ENCODE measurements at places on chromosomes 5 and 9.

DNA sequence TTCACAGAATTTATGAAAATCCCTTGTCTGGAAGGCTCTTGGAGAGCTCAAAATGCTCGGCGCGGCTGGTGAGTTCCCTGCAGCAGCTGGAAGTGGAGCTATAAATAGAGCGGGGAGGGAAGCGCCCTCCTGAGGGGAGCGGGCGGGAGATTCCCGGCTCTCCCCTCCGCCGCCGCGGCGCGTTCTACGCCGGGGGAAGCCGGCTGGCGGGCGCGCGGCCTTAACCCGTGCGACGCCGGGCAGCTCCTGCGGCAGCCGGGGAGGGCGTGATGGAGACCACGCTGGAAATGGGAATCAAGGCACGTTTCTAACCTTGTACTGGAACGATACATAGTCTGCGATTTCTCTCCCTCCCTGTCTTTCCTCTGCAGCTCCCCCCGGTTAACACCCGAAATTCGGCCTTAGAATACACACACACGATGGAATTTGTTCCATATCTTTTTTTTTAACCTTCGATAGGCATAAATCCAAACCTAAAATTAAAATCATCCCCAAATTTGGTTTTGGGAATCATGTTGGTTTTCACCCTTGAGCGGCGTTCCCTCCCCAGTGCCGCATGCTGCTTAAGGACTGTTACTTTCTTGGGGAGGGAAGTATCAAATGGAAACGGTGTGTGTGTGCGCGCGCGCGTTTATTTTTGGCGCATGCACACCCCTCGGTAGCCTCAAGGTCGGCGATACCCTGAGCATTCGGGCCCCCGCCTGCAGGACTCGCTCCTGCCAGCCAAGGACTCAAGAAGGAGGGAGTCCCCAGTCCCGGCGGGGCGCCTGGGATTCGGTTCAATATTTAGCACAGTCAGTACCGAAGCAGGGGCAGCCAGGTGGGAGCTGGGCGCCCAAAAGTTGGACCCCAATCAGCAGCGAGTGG, 306.3 kb upstream of the KCNN2 start:
- H3K4me3 ChIP-seq: peak overlapping the region; percentile 48
- no peak overlapping the region for H3K27ac ChIP-seq
- no peaks in the 10 kb centered on the region for H3K36me3 ChIP-seq
- H3K4me1 ChIP-seq: peaks cover 23% of the 10 kb centered on the region
- peaks cover 35% of the 10 kb centered on the region for H3K27me3 ChIP-seq

- DNase-seq: no peak
- no peaks in the 10 kb centered on the region for H3K36me3 ChIP-seq
- no peak overlapping the region for H3K4me3 ChIP-seq
- no peaks in the 10 kb centered on the region for H3K4me1 ChIP-seq
Measured at GRCh38 chr9:28378231-28378630, 805.0 kb upstream of the C9orf72 start.

- no peaks in the 10 kb centered on the region for H3K4me1 ChIP-seq
- DNase-seq: no peak
- peaks cover 23% of the 10 kb centered on the region for H3K36me3 ChIP-seq
Measured at GRCh38 chr5:116480894-116481510, 93.6 kb downstream of the SEMA6A start.

DNA sequence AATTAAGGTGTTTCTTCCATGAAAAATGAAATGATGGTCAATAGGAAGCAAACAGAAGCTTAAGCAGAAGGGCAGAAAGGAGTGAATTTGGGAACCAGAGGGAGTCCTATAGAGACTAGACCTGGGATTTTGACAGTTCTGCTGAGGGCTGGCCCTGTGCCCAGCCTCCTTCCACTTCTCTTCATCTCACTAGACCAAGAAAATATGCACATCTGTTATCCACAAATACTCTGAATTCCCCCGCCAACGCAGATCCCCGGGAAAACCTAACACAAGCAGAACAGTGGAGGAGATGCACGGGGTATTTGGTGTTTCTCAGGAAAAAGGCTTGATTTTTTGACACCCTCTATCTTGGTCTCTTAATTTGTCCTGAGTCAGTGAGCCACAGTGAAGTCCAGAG, 22.7 kb downstream of the GRIA1 start:
- H3K36me3 ChIP-seq: no peaks in the 10 kb centered on the region
- H3K4me1 ChIP-seq: peaks cover 25% of the 10 kb centered on the region
- no peaks in the 10 kb centered on the region for H3K27me3 ChIP-seq
- no peak overlapping the region for H3K27ac ChIP-seq

DNA sequence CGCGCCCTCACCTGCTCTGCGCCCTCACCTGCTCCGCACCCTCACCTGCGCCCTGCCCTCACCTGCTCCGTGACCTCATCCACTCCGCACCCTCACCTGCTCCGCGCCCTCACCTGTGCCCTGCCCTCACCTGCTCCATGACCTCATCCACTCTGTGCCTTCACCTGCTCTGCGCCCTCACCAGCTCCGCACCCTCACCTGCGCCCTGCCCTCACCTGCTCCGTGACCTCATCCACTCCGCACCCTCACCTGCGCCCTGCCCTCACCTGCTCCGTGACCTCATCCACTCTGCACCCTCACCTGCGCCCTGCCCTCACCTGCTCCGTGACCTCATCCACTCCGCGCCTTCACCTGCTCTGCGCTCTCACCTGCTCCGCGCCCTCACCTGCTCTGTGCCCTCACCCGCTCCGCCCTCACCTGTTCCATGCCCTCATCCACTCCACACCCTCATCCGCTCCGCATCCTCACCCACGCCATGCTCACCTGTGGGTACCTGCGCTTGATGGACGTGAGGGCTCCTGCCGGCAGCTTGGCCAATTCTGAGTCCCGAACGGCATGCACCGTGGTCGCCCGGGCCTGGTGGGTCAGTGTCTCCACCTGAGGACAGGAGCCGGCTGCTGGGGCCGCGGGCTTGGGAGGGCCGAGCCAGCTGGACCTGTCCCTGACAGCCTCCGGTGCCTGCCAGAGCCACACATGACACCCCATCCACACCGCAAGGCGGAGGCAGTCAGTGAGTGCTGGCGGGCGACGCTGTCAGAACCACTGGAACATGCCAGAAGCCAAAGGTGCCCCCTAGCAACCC, 35.6 kb upstream of the NSMF start:
- H3K4me3 ChIP-seq: no peak overlapping the region
- no peaks in the 10 kb centered on the region for H3K4me1 ChIP-seq
- no peaks in the 10 kb centered on the region for H3K27me3 ChIP-seq
- no peaks in the 10 kb centered on the region for H3K36me3 ChIP-seq
- DNase-seq: peak; percentile 0

DNA sequence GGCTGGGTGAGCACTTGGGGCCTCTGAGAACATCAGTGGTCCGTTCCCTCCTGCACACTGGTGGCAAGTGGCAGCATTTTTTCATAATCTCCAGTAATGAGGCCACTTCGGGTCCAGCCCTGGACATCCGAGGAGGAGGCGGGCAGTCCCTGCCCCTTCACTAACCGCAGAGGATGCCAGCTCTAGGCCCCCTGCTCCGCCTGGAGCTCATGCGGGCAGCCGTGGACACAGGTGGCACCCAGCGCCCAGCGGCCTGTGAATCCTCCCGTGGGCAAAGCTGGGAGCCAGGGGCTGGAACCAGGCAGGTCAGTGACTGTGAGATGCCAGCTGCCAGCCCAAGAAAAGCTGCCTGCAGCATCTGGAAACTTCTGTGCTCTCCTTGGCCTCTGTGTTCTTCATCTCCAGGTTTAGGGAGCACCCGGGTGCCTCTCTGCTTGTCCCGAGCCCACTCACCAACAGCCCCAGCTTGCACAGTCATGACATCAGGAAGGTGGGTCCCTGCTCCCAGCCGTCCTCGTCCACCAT, 92.4 kb downstream of the KCNT1 start:
- H3K36me3 ChIP-seq: no peaks in the 10 kb centered on the region
- no peak overlapping the region for H3K4me3 ChIP-seq
- no peak overlapping the region for H3K27ac ChIP-seq
- DNase-seq: no peak

DNA sequence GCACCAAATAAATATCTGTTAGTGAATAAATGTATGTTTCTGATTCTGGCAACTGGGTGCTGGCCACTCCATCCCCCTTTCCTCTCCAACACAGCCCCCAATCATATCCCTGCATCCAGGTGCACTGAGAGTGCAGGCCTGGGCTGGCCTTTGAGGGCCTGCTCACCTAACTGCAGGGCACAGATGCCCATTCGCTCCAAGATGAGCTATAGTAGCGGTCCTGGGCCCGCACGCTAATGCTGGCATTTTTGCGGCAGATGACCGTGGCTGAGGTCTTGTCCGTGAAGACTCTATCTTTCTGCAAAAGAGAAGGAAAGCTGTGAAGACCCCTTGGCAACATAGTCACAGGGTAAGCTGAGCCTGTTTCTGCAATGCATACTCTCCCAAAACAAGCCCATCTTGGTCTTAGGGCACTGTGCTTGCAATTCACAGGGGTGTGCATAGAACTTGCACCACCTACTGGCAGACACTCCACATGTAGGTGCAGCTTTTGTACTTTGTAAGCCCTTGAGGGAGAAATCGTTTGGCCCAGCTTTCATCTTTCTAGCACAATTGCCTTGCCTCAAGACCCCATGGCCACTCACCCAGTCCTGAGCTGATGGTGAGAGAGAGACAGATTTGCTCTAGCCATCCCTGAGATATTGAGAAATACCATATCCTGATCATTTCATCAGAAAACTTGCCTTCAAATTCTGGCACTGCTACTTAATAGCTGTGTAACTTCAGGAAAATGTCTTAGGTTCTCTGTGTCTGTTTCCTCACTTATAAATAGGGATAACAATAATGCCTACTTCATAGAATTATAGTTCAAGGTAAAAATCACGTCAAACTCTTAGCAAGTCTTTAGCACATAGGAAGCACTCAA, 13.5 kb downstream of the IL12B start:
- peaks cover 17% of the 10 kb centered on the region for H3K27me3 ChIP-seq
- H3K36me3 ChIP-seq: no peaks in the 10 kb centered on the region

- no peak overlapping the region for H3K27ac ChIP-seq
- no peak overlapping the region for H3K4me3 ChIP-seq
- no peaks in the 10 kb centered on the region for H3K36me3 ChIP-seq
- no peaks in the 10 kb centered on the region for H3K27me3 ChIP-seq
- peak; percentile 26 for DNase-seq
Measured at GRCh38 chr5:54159153-54159892, 151.1 kb downstream of the ARL15 start.

GRCh38 chr5:146039420-146039819, 66.0 kb downstream of the PLAC8L1 start:
- no peak overlapping the region for H3K4me3 ChIP-seq
- no peaks in the 10 kb centered on the region for H3K27me3 ChIP-seq
- no peak for DNase-seq
- no peaks in the 10 kb centered on the region for H3K4me1 ChIP-seq
- no peak overlapping the region for H3K27ac ChIP-seq
- no peaks in the 10 kb centered on the region for H3K36me3 ChIP-seq

DNA sequence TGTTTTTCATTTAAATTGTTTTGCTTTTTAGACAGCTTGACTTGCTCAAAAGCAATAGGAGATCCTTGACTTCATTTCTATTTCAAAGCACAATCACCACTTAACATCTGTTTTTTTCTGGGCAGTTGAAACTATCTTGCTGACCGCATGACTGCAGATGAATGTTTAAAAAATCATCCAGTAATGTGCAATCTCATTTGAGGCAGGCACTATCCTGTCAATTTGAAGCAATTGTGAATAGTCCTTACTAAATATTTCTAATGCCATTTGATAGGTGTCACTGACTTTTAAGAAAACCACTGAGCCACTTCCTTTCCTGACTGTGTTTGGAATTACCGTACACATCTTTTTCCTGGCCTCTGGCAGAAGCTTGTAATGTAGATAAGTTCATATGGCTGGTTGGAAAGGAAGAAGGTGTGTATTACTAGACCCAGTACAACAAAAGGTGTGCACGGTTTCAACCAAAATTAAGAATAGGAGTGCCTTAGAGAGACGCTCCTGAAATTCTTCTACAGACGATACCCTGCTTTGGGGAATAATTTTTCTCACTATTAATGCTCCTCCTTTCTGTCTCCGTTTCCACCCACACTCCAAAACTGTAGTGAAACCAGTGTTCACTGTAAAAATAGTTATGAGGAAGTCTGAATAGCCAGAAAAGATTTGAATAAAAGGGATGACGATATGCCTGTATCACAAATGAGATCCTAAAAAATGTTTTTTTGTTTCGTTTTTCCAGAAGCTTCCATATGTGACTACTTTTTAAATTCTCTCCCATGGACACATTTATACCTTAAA, 136.7 kb upstream of the MOCS2 start:
- no peaks in the 10 kb centered on the region for H3K27me3 ChIP-seq
- no peak overlapping the region for H3K4me3 ChIP-seq
- no peaks in the 10 kb centered on the region for H3K36me3 ChIP-seq
- no peak overlapping the region for H3K27ac ChIP-seq

GRCh38 chr5:146419696-146420095, 27.4 kb upstream of the TCERG1 start:
- no peak for DNase-seq
- H3K27ac ChIP-seq: no peak overlapping the region
- no peaks in the 10 kb centered on the region for H3K27me3 ChIP-seq
- H3K4me1 ChIP-seq: no peaks in the 10 kb centered on the region

- H3K27me3 ChIP-seq: no peaks in the 10 kb centered on the region
- no peak overlapping the region for H3K4me3 ChIP-seq
- no peak overlapping the region for H3K27ac ChIP-seq
- peaks cover 36% of the 10 kb centered on the region for H3K4me1 ChIP-seq
Measured at GRCh38 chr5:79561525-79561893, 47.6 kb upstream of the HOMER1 start.

DNA sequence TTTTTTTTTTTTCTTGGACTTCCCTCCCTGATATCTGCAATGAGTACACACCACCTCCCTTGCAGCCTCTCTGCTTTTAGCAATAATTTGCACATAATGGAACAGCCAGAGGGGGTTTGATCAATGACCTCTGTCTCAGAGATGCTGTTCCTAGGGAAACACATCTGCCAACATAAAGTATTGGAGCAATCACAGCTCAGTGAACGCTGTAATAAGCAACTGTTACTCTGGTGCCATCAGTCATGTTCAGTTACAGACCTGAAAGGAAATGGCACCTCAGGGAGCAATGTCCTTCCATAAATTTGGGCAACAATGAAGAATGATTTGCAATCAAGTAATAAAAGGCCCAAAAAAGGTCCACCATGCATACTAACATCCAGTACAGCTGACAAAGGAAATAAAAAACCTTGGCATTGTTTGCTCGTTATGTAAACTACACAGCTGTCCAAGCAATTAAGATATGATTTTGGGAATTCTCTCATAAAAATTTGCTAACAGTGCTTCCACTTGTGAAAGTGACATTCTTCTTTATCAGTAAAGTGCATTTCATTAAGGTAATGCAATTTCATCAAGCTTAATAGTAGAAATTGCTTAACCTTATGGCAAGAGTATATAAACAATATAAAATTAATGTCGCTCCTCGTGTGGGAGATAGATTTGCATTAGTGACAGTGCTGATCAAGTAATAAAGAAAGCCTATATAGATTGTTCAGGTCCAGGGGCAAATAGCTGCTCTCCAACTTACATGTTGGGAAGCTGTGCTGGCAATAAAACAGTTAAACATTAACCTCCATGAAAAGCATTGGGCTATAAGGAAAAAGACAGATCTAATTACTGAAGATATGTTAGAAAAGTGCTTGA, 167.8 kb downstream of the RASEF start:
- H3K4me3 ChIP-seq: no peak overlapping the region
- H3K27ac ChIP-seq: no peak overlapping the region
- DNase-seq: no peak
- no peaks in the 10 kb centered on the region for H3K27me3 ChIP-seq
